WERI-Rb-1 (cell line): ENCODE measurements at places on chromosomes 7 and 10.

- no peak for DNase-seq
Observed at GRCh38 chr7:1397491-1398327, 61.6 kb downstream of the MICALL2 start.

DNA sequence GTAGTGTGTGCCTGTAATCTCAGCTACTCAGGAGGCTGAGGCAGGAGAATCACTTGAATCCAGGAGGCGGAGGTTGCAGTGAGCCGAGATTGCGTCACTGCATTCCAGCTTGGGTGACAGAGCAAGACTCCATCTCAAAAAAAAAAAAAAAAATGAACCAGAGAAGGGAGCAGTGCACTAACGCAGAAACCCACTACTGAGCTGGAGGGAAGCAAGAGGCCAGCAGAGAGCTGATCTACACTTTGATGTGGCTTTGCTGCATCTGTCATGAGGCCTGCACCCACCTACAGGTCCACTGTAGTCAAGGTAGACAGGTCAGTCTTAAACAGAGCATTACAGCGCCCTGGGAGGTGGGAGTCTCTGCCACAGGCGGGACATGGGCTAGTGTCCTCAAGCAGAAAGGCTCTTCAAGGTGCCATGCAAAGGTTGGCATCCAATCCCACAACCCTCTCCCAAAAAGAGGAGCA is 30.0 kb downstream of the MAT1A start:
- DNase-seq: no peak

- no peak for DNase-seq
Observed at GRCh38 chr7:29146057-29146706, at the start of gene CPVL. TSS of gene CPVL (minus strand) at chr7:29146537. CDS start at chr7:29121061, 25,476 bp downstream.

GRCh38 chr10:2049560-2049959 is 312.2 kb upstream of the ADARB2 start:
- no peak for DNase-seq

DNA sequence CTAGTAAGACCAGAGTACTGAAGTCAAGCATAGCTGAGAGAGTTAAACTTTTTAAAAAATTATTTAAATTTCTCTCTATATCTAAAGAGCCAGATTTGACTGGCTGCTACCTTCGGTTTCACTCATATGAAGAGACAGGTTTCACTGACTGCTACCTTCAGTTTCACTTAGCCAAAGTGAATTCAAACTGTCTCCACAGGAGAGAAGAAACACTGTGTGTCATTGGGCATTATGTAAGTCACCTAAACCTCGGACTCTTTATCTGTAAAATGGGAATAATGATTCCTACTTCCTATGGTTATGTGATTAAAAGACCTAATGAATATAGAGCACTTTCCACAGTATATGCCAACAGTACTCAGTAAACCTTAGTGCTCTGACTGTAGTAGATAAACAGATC is 41.6 kb upstream of the MET start:
- DNase-seq: no peak

DNA sequence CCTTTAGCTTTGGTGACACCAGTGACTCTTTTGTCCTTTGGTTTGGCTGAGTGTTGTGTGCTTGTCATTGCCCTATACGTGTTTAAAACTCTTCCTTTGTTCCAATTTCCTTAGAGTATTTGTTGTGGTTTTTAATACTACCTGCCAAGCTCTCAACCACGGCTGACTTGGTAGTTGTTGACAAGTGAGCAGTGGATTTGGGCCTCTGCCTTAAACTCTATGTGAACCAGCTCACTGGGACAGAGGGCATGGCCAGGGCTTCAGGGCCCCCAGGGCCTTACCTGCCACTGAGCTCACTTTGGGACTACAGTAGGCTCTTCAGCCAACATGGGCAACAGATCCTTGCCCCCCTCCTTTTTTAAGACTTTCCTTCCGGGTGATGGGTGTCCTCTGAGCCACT is 9.6 kb upstream of the DMBT1 start:
- DNase-seq: no peak

DNA sequence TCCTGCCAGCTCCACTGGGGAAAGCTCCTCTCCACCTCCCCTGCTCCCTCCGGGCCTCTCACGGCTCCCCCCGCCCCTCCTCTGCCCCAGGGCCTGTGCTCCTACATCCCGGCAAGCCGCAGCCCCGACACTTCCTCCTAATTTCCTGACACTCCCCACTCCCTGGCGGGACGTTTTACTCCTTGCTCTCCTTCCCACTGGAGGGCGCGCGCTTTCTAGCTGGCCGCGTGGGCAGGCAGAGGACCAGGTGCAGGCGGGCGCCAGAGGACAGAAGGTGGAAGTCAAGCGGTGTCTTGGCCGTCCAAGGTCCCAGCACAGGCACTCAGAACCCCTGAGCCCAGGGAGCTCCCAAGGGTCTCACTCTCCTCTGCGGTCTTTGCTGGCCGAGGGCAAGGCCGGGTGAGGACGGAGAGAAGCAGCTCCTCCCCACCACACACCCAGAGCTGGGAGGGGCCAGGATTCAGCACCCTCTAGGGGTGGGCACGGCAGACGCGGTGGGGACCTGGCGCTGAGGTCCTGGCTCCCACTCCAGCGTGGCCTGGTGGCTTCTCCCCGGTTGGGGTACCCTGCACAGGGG is 19.1 kb downstream of the ADAM8 start:
- peak; percentile 65 for DNase-seq

DNA sequence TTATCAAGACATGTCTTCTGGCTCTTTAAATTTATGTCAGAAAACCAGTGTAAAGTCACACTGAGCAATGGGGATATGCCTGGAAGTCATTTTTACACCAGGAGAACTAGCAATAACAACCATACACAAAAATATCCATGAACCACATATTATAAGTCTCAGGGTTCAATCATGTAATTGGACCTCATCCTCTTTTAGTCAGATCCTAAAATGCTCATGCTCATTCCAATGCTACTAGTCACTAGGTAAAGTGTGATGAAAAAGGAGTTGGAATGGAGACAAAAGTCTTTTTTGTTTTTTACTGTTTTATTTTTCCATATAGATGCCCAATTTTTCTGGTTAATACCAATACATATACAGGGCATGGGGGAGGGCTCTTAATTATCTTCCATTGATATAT is 306.1 kb downstream of the DGKB start:
- no peak for DNase-seq

- DNase-seq: no peak
Observed at GRCh38 chr10:23051855-23052331, 43.5 kb upstream of the MSRB2 start.

GRCh38 chr10:60141896-60142559 is 235.7 kb upstream of the CCDC6 start:
- DNase-seq: no peak

GRCh38 chr7:44607141-44608068 is 978 bp downstream of the OGDH start:
- no peak for DNase-seq

DNA sequence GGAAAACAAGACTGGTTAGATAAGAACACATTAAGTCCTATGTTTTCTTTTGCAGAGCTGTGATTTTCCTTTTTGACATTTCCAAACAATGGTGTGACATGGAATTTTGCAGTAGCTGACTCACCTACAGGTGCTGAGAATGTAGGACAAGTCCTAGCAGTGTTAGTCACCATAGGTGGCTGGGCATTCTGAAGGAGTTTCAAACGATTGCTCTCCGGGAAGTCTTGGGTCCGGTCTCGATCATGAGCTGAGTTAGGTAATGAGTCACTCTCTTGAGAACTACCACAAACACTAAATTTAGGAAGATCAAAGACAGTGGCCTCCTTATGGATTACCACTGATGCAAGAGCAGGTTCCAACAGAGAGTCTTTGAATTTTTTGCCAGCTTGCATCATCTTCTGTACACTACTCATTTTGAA is 3.6 kb downstream of the FIGNL1 start:
- DNase-seq: no peak

- no peak for DNase-seq
Observed at GRCh38 chr7:108167460-108167859, 37.3 kb upstream of the LAMB4 start.

DNA sequence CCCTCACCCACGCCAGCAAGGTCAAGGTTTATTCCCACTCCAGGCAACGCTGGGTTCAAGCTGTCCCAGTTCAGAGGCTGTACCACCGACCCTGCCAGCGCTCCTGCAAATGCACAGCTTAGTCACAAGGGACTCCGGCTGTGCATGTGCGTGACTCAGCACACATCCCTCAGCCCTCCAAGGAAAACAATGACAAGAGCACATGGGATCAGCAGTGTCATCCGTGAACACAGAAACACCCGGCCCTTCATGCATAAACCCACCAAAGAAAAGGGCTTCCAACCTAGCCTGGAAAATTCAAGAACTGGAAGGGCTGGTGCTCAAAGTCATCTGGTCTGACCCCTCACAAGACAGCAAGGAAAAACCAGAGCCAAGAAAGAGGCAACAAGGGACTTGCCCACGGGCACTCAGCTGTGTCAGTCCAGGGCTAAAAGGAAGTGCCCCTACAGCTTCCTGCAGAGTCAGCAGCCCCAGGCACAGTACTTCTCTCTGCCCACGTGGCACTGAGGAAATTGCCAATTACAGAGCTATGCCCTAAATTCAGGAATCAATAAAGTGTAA is 106.1 kb downstream of the KCNMA1 start:
- peak; percentile 84 for DNase-seq

DNA sequence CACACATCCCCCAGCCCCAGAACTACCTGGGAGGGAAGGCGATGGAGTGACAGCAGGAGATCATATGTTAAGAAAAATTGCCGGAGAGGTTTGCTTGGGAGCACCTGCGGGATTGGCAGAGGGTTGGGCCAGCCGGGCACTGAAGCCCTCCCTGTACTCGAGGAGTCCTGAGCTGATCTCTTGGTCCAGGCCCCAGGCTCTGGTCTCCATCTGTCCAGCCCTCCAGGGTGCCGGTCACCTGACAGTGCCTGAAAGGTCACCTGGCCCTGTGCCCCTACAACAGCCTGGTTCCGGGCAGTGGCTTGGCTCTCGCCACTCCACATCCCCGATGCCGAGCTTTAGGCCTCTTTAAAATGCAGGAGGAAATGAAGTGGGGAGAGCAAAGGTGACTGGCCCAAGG is 47.3 kb upstream of the PCBD1 start:
- peak; percentile 50 for DNase-seq

GRCh38 chr10:56178210-56178609 is 182.8 kb downstream of the ZWINT start:
- no peak for DNase-seq

- no peak for DNase-seq
Observed at GRCh38 chr7:11335947-11336346, 362.3 kb downstream of the PHF14 start.

DNA sequence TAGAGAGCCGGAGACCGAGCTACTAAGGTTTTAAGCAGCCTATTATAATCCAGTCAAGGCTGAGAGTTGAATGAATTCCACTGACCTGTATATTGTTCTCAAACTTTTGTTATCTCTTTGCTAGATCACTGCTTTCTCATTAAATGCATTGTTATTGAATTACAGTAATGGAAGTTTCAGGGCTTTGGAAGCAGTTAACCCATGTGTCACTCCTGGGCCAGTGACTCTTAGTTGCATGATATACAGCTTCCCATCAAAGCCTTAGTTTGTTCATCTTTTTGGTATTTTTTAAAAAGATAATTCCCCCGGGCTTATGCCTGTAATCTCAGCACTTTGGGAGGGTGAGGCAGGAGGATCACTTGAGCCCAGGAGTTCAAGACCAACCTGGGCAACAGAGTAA is 55.4 kb upstream of the KIAA1217 start:
- DNase-seq: no peak

DNA sequence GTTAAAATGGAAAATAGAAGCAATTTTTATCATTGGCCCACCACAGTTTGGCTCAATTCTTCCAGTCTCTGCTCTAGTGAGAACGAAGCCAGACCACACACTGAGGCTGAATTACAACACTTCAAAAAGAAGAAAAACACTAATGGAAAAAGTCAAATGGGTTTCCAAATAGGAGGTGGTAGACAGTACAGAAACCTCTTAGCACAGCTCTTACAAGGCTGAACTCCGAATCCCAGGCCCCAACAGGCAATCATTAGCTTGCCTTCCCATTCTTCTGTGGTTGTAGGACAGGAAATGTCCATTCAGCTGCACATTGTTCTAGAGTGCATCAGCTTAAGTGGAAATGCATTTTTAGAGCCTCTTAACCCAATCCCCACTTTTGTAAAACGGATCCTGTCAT is 115.1 kb upstream of the MEOX2 start:
- DNase-seq: no peak

- DNase-seq: no peak
Observed at GRCh38 chr10:100307684-100308083, 21.2 kb upstream of the BLOC1S2 start.

DNA sequence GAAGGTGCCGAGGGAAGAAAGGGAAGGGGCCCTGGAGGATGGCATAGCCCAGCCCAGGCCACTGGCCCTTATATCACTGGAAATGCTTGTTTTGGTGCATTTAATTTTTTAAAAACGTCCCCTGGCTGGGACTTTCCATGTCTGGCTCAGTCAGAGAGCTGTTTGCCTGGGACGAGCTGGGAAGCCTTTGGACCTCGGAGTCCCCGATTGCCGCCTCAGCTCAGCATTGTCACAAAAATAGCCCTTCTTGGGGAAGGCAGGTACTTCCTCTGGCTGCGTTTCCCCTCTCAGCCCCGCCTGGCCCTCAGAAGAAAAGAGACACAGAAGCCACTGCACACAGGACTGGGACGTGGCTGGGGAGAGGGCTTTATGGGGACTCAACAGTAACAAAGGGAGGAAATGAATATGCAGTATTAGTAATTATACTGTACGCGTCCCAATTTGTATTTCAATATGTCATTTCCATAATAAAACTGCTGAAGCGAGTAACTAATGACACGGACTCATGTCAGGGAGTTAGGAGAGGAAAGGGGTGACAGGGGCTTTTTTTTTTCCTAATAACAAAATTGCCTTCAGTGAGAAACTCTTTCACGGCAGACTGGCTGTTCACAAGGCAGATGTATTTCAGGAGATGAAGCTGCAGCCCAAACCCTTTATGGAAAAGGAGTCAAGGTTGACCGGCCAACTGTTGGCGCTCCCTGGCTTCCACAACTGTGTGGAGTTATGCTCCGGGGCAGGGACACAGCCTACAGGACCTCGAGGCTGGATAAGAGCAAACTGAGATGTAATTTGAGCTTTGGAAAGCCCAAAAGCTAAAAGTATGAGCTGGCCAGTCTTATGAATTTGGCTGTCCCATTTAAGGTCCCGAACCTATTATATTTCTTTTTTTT is 31.0 kb upstream of the MXI1 start:
- no peak for DNase-seq

DNA sequence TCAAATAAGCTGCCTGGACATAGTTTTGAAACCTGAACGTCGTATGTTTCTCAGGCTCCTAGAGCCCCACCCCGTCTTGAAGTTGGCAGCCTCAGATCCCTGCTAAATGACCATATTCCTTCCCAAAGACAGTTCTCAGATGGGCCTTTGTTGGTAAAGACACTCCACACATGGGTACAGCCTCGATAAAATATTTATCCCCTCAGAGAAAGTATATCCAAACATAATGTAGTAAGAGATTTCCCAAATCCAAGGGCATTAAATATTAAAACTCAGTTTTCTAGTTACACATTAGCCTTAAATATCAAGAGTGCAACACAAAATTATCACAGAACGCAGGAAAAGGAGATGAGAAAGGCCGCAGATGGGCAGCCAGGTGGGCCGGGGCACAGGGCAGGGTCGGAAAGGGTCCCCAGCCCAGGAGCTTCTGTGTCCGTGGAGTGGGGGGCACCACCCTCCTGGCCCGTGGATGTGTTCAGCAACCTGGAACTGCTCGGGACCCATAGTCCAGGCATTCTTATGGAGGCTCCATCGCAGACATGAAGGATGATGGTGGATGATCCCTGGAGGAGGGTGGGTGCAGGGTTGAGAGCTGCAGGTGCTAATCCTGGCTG is 1.5 kb upstream of the CFAP46 start:
- no peak for DNase-seq

- no peak for DNase-seq
Observed at GRCh38 chr7:13778967-13779366, 210.5 kb downstream of the ETV1 start.
